ENCODE measurements at places on chromosomes 3 and 15. TPM values are rescaled to one million over a fixed set of nuclear protein-coding genes. Genes with fewer than 3 reads are reported as not detected.

DNA sequence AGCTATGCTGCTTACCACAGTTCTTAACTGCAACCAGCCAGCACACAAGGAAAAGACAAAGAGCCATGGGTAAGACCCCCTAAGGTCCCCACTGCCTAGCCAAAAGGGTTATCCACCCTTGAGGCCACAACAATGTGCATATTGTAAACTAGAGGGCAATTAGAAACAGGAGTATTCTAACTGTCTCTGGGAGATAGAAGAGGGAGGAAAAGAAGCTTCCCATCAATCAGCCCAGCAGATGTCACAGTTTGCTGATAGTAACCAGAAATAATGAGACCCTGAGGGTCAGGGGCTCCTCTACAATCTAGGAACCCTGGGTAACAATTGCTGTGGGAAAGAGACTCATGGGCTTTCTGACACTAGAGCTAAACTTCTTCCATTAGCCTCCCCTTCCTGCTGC is 20.6 kb upstream of the IFT57 start:
- no peak for DNase-seq

GRCh38 chr15:92853222-92853621 is 46.9 kb upstream of the CHD2 start:
- DNase-seq: no peak

DNA sequence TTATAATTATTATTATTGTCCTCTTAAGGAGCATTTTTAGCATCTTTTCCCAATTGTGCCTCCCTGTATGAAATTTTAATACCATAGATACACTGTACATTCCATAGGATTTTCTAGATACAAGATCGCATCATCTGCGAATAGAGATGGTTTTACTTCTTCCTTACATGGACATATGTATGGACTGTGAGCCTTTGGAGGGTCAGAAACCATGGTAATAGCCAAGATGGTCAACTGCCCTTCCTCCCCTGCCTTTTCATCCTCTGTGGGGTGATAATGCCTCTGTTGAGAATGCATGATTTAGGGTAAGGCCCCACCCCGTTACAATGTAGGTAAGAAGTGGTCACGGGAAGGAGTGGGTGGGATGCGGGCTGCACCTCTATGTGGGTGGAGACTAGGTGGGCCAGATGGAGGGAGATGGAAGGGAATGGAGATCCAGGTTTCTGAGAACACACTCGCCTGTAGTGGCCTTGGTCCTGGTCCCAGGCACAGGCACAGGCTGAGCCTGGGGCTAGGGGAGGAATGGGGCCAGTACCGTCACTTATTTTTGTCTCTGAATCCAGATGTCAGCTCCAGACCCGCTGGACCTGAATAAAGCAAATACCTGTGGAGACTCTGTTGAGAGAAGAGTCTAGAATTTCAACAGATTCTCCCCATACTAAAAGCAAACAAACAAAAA is 31.7 kb downstream of the GOLGA6A start:
- no peak for DNase-seq

ZBTB20 gene
- 57.5 TPM for total RNA-seq

SRGAP3 gene
- total RNA-seq: 6.4 TPM

- no peak for DNase-seq
Observed at GRCh38 chr3:156120528-156121251, at the start of gene KCNAB1. Gene KCNAB1, plus strand, starts transcription at chr3:156120578.

DNA sequence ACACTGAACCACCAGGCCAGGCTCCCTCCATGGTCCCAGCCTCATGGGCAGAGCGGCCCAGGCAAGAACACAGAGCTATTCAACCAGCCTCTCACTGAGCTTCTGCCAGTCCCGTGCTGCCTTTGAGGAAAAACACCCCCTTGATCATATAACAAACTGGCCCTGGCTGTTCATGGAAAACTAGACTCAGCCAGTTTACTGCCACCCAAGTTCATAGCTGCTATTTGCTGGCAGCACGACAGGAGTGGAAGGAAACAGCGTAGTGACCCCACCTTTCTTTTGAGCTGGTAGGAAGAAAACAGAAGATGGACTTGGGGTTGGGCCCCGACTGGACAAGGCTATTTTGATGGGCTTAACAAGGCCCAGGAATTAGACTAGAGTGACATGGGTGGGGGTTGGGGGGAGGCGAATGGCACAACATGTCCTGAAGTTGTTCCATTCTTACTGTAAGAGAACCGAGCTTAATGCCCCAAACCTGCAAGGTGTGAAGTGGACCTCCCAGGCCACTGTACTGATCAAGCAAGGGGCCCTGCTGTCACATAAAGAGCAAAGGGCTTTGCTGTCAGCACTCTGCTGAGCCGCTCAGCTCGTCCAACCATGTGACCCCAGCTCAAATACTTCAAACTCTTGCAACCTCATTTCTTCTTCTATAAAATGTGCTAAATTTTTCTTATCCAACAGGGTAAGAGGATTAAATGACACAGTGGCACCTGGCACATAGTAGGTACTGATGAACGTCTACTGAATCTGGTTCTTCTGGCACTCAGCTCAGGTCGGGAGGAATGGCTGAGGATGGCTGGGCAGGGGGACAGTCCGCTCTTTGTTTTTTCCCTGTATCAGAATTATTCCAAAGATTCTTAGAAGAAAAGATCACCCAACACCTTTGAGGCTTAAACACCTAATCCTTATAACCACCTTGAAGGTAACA is 1.6 kb downstream of the FBXL22 start:
- DNase-seq: no peak

- DNase-seq: no peak
Observed at GRCh38 chr3:134857776-134858362, 62.8 kb downstream of the EPHB1 start.

DNA sequence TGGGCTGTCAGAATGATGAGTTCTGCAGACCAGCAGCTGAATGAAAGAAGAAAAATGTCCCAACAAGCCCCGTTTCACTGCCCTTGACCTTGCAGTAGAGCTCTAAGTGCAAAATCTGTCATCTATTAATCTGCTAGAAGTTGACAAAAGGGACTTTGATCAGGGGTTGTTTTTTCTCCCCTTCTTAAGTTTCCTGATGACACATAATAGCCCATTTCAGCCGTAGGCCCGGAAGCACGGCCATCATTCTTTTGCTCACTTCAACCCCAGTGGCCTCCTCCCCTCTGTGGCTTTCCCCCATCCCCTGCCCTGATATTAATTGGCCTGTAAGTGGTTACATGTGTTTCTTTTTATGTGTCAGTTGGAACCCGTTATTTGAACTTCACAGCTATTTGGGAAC is 298.9 kb downstream of the RPLP1 start:
- DNase-seq: no peak

Measured in left ventricle myocardium superior (tissue), 1 donor.